ENCODE measurements at places on chromosomes 11 and 22.

- no peak for DNase-seq
These were observed 25.7 kb downstream of the ELFN2 start for GRCh38 chr22:37401401-37402183.

GRCh38 chr11:66477263-66478201 lies 2.7 kb upstream of the DPP3 start:
- DNase-seq, result no peak

GRCh38 chr11:107676336-107677057 lies 35.4 kb downstream of the SLN start:
- DNase-seq, result no peak

- DNase-seq, result no peak
These were observed 355.9 kb upstream of the RAG2 start for GRCh38 chr11:36953976-36954375.

DNA sequence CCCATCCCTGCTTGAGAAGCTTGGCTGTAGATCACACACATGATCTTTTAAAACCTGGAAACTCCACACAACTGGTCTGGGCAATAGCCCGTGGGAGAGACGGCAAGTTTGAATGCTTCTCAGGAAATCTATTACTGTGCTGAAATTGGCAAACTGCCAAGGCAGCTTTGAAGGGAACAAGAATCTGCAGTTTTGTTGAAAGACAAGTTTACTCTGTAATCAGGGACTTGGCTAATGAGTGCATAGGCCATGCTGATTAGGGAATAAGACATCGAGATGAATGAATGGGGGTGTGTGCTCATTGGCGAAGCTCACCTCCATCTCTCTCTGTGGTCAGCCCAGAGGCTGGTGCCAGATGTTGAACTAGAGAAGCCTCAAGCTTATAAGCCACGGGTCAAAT lies 218.8 kb downstream of the HIPK3 start:
- DNase-seq, result no peak

DNA sequence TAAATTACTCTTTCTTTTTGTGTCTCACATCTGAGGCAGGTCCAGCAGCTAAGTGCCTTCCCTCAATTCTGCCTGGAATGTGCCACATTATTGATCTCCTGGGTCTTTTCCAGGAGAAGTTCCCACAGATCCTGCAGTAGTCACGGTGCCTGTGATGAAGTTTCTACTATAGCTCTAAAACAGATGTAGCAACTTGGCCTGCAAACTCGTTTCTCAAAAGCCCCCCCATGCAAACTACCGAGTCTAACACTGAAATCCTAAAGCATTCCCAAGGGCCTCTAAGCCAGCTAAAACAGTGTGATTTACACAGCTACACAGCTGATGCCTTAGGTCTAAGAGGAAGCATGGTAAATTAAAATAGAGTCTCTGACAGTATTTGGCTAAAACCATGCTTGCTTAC lies 54.3 kb downstream of the DDI1 start:
- DNase-seq, result no peak

- peak; percentile 22 for DNase-seq
These were observed 453 bp downstream of the GAS2 start for GRCh38 chr11:22666688-22667439.

- no peak for DNase-seq
These were observed 44.0 kb downstream of the MPPED1 start for GRCh38 chr22:43455846-43456245.

DNA sequence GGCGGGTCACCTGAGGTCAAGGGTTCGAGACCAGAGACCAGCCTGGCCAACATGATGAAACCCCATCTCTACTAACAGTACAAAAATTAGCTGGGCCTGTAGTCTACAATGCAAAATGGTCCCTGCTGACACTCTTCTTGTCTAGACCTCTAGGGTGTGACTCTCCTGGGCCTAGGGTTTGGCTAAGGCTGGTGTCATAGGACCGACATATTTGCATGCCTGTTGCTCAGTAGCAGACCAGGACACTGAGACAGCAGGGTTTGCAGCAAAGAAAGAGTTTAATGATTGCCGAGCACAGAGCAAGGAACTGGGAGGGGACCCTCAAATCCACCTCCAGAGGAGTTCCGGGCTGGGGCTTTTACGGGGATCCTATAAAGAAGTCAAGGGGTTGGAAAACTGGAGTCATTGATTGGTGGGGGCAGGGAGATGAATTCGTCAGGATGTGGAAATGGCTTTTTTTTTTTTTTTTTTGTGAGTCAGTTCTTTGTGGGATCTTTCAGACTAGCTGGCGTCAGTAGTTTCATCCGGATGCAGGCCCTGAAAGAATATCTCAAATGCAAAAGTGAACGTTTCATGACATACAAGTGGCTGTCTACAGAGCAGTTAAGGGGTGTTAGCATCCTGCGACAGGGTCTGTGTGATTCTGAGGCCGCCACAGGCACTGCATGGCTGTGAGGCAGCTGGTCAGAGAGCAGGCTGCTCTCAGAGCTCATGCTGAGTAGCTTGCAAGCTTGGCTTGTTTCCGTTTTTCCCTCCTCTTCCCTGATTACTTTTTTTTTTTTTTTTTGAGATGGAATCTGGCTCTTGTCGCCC lies 27.2 kb upstream of the A4GALT start:
- no peak for DNase-seq

GRCh38 chr22:25841775-25842174 lies 99.8 kb downstream of the MYO18B start:
- no peak for DNase-seq

- DNase-seq, result no peak
These were observed 1.1 kb upstream of the PITPNB start for GRCh38 chr22:27919942-27920755.

DNA sequence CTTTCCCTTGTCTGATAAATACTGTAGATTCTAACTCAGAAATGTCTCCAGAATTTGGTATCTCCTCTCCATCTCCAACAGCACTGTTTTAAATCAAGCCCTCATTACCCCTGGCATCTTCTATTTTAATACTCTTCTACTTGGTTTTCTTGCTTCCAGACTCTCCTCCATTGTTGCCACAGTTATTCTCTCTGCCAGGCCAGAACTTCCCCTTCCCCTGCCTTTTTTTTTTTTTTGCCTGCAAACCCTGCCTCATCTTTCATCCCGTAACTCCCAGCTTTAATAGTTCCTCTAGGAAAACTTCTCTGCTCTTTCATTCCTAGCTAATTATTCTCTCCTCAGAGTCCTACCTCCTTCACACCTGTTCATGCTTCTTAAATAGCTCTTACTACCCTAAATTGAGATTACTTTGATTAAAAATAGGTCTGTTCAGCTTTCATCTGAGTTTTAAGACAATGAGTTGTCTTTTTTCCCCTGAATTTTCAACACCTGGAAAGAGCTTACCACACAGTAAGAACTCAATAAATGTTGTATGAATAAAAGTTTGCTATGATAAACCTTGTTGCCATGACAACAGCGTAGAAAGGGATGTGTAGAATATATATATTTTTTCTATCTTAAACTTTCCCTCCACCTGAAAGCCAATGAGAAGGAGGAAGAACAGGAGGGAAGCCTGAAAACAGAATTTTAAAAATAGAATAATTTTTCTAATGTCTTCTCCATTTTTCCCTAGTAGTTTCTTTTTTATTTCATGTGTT lies 3.6 kb downstream of the IL18 start:
- DNase-seq, result no peak

Data from substantia nigra (tissue), 51 donors.